SJSA1 (cell line): ENCODE measurements at places on chromosomes 13 and 19. TPM values are rescaled to one million over a fixed set of nuclear protein-coding genes. Genes with fewer than 3 reads are reported as not detected.

Gene FPR1
- not detected in 2 replicates for total RNA-seq

Gene P2RY11
- total RNA-seq, result 1.9 and 2.2 TPM in 2 replicates

Gene WDR62
- total RNA-seq, result 21.4 and 23.3 TPM in 2 replicates

Gene LILRB2
- not detected in 2 replicates for total RNA-seq

Gene DCT
- not detected in 2 replicates for total RNA-seq

Gene SYCN
- not detected in 2 replicates for total RNA-seq

Gene LGALS7B
- total RNA-seq, result not detected in 2 replicates

Gene MEX3D
- total RNA-seq, result 109 and 116 TPM in 2 replicates

Gene IL4I1
- 0.18 TPM in 1 of 2 replicates, not detected in the other for total RNA-seq

Gene DPF1
- total RNA-seq, result 10.5 and 10.6 TPM in 2 replicates

Gene PRKCG
- total RNA-seq, result not detected in 2 replicates

- no peak for DNase-seq
Measured at GRCh38 chr13:38415233-38415632, 65.6 kb downstream of the UFM1 start.

DNA sequence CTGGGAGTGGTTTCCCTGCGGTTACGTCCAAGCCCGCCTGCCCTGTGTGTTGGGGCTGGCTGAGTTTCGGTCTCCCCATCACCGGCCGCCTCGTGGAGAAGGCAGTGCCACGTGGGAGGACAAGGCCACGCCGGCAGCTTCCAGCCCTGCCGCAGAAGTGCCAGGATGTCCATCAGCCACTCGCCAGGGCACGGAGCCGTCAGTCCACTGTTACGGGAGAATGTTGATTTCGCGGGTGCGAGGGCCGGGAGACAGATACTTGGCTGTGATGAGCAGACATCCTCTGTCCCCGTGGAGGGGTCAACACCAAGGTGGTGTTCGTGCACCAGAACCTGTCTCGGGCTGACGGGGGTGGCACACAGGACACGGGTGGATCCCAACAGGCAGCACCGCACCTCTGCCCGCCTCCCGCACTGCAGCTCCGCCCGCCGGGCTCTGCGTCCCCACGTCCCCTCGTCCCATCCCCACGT lies 86.4 kb upstream of the MCF2L start:
- DNase-seq, result no peak

DNA sequence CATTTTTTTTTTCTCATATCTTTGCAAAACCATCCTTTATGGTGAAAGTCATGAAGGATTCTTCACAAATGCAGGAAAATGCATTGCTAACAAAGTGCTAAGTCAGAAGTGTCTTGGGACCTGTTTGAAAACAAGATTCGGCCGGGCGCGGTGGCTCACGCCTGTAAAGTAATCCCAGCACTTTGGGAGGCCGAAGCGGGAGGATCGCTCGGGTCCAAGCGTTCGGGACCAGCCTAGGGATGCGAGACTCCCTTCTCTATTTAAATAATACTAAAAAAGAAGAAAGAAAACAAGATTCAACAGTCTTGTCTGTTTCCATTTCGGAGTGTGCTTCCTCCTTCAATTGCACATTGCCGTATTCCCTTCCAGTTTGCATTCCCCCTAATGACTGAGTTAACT lies 819 bp downstream of the EID2B start:
- DNase-seq, result no peak

DNA sequence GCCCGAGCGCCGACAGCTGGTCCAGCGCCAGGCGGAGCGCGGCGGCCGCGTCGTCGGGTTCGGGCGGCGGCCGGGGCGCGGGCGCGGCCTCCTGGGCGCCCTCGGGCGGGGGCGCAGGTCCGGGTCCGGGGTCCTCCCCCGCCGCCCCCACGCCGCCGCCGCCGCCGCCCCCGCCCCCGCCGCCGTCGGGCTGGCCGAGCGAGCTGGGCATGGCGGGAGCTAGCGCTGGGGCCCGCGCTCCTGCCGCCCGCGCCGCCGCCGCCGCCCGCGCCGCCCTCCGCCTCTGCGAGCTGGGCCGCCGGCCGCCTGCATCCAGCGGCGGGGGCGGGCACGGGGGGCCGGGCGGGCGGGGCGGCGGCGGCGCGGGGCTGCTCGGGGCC lies 287 bp downstream of the MEX3D start:
- no peak for DNase-seq

DNA sequence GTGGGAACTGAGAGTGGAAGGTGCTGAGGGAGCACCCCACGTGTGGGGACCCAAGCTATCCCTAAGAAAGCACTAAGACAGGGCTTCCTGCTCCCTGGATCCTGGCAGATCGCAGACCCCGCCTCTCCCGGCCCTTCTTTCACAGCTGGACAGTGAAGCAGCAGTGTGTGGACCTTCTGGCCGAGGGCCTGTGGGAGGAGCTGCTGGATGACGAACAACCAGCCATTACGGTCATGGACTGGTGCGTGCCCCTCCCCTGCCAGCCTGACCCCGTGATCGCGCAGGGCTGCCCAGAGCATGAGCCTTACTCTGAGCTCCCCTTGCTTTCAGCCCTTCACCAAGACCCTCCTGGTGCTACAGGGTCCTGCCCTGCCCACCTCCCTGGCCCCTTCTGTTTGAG lies 2.3 kb downstream of the NCCRP1 start:
- no peak for DNase-seq

DNA sequence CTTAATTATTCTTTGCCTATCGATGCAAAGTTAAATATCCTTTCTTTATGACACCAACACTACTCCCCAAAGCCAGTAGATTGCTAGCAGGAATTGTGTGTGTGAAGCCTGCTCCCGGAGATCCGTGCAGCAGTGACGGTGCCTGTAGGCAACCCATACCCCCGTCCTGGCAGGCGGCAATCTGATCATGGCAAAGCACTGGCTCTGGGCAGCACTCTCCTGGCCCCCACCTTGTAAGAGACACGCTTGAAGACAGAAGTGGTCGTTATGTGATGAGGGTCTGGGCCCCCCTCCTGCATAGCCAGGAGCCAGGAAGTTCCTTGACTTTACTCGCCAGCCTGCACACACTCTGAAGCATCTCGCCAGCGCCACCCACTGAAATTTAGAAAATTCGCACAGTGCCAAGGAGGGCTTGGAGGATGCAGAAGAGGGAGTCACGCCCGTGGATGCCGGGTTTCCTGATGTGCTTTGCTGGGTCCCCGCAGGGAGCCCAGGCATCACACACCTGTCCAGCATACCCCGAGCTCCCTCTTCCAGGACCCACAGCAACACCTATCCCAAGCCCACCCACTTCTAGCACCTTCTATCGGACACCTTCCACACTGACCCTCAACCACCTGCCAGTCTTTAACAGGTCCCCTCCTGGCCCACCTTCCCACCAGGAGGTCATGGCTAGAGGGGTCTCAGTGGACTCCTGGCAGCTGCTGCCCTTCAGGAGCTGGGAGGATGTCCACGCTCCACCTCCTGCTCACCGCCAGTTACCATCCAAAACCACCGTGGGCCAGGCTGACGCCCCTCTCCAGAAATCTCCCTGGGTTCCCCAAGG lies 54.5 kb downstream of the CEBPG start:
- no peak for DNase-seq

- no peak for DNase-seq
Measured at GRCh38 chr13:64867856-64868255, 2362.3 kb downstream of the PCDH9 start.

- DNase-seq, result no peak
Measured at GRCh38 chr19:29682236-29682895, 17.1 kb downstream of the PLEKHF1 start.

DNA sequence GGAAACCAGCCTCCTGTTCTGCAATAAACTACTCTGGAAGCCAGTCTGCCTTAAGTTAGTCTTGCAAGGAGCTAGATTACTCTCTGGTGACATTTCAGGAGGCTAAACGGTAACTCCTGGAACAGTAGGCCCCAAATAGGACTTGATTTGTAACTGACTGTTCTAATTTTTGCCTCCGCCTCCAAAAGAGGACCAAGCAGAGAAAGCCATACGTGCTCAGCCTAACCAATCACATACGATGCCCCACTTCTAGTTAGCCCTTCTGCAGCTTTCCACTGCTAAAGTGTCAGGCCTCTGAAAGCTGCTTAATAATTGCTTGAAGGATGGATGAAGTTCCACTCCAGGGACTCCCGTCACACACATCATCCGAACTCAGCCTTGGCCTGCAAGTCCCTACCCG lies 744 bp downstream of the ZNF805 start:
- no peak for DNase-seq

DNA sequence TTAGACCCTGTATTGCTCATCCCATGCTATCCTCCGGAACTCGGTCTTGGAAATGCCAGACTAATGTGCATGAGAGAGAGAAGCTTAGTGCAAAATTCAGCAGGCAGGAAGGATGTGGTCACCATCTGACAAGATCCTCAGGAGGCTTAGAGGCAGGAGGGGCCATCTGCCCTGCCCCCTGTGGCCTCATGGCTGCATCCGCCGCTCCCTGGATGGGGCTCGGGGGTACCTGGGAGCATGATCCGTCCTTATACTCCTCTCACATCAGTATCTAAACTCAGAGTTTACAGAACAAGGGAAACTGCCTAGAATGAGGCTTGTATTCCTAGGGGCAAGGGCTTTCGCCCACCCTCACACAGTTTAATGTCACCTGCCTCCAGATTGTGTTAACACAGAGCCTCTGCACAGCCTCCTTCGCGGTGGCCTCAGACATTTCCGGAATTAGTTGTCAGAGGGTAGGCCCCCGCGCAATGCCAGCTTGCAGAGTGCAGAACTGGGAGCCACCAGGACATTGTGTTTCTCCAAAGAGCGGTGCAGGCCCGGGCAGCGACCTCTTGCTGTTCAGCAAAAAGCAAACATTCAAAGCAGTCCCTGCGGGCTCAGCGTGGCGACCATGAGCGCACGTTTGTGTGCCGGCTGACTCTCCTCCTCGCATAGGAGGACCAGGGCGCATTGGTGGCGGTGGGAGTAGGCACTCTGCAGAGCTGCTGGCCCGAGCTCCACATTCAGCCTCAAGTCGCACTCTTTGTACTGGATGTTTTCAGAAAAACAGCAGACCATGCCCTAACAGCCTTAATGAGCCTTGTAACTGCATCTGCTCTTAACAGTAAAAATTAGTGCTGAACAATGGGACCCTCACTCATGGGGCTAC lies 39.1 kb downstream of the GPR12 start:
- DNase-seq, result no peak

GRCh38 chr19:38383184-38383583 lies 4.7 kb downstream of the GGN start:
- DNase-seq, result no peak

DNA sequence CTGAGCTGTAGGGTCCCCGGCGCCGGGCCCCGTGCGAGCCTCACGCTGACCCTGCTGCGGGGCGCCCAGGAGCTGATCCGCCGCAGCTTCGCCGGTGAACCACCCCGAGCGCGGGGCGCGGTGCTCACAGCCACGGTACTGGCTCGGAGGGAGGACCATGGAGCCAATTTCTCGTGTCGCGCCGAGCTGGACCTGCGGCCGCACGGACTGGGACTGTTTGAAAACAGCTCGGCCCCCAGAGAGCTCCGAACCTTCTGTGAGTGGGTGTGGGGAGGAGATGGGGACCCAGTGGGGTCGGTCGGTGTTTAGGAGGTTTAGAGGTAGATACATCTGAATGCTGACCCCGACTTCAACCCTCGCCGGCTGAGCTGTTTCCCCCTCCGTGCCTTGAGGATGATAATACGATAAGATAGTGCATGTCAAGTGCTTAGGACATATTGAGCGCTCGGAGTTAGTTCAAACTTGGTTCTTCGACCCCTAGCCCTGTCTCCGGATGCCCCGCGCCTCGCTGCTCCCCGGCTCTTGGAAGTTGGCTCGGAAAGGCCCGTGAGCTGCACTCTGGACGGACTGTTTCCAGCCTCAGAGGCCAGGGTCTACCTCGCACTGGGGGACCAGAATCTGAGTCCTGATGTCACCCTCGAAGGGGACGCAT lies 1.9 kb downstream of the ICAM5 start:
- DNase-seq, result peak; percentile 37

DNA sequence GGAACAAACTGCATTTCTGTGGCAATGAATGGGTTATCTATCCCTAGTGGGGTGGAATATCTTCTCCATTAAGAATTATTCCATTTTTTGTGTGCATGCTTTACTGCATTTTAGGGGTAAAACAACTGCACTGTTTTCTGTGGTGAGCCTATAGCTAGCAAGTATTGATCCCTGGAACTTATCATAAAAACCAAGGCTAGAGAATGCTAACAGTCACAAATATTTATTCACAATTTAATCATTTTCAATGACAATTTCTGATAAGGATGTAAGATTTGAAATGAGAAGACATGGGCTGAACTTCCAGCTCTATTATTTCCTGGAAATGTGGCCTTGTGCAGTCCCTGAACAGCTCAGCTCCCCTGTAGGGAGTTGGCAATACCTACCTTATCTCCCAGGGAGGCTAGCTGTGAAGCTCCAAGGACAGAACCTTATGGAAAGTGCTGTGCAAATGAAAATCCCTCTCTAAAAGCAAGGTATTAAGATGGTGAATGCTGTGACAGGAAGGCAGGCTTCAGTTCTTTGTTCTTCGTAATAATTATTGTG lies 51.5 kb upstream of the FAM216B start:
- DNase-seq, result no peak

GRCh38 chr13:25377244-25377962 lies 5.6 kb downstream of the ATP8A2 start:
- DNase-seq, result no peak

DNA sequence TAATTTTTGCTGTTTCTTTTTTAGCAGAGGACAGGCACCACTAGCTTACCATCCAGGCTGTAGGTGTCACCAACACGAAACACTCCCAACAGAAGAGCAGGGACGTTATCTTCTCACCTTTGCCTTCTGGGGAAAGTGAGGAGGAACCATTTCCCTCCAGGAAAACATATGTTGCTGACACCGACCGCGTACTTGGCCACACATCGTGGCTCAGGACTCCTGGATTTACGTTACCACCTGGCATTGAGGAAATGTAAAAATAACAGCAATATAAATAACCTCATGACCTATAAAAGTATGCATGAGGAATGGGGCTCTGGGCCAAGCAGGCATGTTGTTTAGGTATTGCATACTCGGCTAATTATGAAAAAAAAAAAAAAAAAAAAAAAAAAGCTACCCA lies 525.1 kb downstream of the MYO16 start:
- DNase-seq, result peak; percentile 97

DNA sequence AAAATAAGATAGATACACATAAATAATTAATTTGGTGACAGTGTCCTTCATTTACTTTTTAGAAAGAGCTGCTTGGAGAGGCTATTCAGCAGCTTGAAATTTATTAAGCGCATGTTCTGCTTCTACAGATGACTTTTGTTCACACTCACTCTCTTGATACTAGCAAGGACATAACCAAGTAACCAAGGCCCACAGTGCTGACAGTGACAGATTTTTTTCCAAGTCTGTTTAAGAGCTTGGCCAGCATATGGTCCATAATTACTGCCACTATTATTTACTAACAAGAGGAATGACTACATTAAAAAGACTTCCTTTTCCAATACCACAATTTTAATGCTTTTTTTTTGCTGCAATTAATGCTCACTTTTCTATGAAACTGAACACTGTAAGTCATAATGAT lies 673.7 kb upstream of the MIR17HG start:
- DNase-seq, result no peak

GRCh38 chr13:43200736-43201135 lies 177.3 kb downstream of the DNAJC15 start:
- no peak for DNase-seq

GRCh38 chr13:21685485-21686064 lies 14.7 kb downstream of the FGF9 start:
- DNase-seq, result no peak

- no peak for DNase-seq
Measured at GRCh38 chr13:59480396-59481259, 683.1 kb downstream of the DIAPH3 start.

GRCh38 chr13:29597246-29597645 lies 1.8 kb upstream of the SLC7A1 start:
- no peak for DNase-seq
